ENCODE measurements at places on chromosomes 12 and 14.

- DNase-seq, result no peak
These were observed 56.5 kb downstream of the CPM start for GRCh38 chr12:68876461-68876860.

- no peak for DNase-seq
These were observed 23.8 kb downstream of the JAG2 start for GRCh38 chr14:105144666-105145380.

- DNase-seq, result no peak
These were observed 1468.5 kb upstream of the TMEM132C start for GRCh38 chr12:126798449-126798848.

GRCh38 chr12:10372559-10372958 is 17.3 kb downstream of the KLRK1 start:
- no peak for DNase-seq

- no peak for DNase-seq
These were observed 13.6 kb upstream of the ACVR1B start for GRCh38 chr12:51937926-51938325.
